ENCODE measurements at places on chromosomes 1 and 21.

GRCh38 chr1:191760016-191760415, 398.2 kb upstream of the RGS18 start:
- DNase-seq: no peak

- no peak for DNase-seq
These were observed 4.4 kb downstream of the DVL1 start for GRCh38 chr1:1344655-1345361.

DNA sequence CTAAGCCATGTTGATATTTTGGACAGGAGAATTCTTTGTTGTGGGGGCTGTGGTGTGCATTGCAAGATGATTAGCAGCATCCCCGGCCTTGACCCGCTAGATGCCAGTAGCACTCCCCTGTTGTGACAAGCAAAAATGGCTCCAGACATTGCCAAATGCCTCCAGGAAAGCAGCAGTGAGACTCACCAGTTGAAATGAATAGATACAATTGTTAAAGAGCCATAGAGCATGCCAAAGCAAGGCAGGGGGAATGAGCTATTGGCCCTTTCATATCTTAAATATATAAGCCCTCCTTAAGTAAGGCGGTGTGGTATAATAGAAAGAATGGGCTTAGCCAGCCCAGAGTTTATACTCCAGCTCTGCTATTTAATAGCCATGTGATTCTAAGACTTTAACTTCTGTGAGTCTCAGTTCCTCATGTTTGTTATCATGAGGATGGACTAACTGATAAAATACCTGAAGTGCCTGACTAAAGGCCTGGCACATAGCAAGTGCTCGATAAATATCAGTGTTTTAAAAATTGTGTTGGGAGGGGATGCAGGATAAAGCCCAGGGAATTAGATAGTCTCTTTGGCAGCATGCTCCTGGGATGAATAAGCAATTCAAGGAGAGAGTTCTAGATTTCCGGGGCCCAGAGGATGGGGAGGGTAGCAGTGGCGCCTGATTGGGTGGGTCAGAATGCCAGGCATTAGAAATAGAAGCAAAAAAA, 21.1 kb upstream of the RGS4 start:
- DNase-seq: no peak

DNA sequence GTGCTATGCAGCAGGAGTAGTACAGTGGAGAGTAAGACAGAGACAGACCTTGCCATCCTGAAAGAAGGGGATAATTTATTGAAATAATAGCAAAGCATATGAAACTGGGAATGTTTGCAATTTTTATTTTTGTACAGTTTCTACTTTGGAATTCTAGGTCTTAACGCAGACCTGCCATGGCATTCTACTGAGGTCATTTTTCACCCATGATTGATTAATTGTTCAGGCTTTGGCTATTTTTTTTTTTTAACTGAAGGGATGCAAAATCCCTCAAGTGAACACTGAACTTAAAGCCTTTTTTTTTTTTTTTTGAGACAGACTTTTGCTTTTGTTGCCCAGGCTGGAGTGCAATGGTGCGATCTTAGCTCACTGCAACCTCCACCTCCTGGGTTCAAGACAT, 27.1 kb downstream of the MTF2 start:
- DNase-seq: no peak

DNA sequence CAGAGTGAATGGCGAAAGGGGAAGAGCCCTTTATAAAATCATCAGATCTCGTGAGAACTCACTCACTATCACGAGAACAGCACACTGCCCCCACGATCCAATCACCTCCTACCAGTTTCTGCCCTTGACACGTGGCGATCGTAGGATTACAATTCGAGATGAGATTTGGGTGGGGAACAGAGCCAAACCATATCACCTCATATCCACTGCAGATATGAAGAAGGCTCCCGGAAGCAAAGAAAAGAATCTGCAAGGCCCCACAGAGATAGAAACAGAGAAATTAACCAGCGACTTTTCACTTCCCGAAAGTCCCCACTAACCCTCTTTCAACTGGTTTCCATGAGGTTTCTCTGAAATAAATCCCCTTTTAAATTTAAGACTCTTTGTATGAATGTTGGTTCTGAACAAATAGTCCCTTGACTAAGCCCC, 86.2 kb upstream of the IRF2BP2 start:
- no peak for DNase-seq

DNA sequence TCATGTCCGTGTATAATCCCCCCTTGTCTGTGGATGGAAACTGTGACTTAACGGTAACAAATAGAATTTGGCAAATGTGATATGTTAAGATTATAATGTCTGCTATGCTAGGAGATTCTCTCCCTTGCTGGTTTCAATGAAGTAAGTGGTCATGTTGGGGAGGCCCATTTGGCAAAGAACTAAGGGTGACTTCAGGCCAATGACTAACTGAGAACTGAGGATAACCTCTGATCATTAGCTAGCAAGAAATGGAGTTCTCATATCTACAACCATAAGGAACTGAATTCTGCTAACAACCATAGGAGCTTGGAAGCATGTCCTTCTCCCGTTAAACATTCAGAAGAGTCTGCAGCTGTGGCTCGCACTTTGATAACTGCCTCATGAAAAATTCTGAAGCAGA, 2.3 kb downstream of the IFI44L start:
- DNase-seq: no peak

DNA sequence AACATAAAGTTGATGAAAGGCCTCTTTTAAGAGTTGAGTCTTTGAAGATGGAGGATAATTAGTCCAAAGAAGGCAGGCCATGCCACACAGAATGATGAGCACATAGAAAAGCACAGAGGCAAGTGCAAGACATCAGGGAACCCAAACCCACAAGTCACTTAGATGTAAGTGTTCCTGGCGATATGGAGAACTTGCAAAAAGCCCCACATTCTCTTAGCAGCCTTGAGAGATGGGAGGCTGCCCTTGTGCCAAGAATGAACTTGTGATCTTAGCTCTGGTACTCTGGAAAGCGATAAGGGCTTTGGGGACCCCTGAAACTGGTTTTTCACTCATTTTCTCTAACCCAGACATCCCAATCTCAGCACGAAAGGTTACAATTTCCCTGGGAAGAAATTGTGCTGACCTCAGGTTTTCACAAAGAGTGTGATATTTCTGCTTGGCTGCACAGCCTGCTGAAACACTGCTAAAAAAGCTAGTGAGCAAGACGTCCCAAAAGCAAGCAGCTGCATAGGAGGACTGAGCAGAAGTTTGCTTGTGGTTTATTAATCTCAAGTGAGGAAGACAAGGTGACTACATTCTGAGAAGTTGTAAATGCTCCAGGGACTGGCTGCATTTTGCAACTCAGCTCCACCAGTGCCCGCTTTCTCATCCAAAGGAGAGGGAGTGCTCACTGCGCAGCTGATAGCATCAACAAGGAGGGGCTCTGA, 496.9 kb upstream of the CAMK1G start:
- no peak for DNase-seq

GRCh38 chr1:116448785-116449385, 75.8 kb downstream of the ATP1A1 start:
- no peak for DNase-seq

- no peak for DNase-seq
These were observed 8.1 kb upstream of the C1QTNF12 start for GRCh38 chr1:1254667-1254998.

GRCh38 chr1:212225871-212226302, 59.3 kb upstream of the PPP2R5A start:
- no peak for DNase-seq

DNA sequence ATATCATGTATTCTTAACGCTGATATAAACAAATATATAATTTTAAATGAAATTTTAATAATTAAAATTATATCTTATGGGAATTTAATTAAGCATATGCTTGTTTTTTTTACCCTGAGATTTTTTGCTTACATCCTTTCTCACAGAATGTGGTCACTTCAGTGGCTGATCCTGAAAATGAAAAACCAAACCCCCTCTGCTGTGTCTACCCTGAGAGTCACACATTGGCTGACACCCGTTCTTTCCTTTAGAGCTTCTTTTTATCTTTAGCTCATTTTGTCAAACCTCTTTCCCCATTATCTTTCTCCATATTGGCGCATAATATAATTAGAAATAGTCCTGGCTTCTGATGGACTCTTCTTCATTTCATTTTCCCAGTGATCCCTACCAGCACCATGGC, 10.8 kb upstream of the CACYBP start:
- DNase-seq: no peak

DNA sequence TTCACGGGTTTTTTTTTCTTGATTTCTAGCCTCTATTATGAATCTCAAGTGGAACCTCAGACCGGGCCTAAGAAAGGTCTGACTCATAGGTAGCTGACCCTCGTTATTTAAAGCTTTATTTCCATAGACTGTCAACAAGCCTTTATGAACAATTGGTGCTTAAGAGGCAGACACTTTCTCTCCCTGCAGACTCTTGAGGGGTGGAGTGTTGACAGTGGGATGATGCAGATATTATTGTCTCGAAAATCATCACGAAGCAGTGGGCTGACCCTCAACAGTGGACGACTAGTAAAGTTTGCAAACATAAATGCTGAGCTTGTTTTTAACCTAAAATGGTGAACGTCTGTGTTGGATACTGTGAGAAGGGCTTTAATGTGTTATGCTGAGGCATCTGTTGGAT, 1.8 kb downstream of the SFT2D2 start:
- DNase-seq: no peak

- no peak for DNase-seq
These were observed 201.8 kb downstream of the DYRK1A start for GRCh38 chr21:37568415-37568814.

DNA sequence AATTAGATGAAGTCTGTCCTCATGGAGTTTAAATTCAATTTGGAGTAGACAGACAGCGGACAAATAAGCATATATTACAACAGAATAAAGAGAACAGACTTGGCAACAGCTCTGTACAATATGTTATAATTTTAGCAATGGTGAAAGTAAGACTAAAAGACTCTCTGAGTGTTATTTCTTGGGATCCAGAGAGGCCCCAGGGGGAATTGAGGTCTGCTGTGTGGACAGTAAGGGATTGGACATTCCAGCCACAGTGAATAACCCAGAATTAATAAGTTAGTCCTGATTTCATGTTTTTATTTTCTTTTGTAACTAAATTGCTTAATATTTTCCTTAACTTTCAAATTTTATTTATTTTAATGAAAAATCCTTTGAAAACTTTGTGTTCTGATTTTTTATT, 101.7 kb downstream of the PATJ start:
- no peak for DNase-seq

DNA sequence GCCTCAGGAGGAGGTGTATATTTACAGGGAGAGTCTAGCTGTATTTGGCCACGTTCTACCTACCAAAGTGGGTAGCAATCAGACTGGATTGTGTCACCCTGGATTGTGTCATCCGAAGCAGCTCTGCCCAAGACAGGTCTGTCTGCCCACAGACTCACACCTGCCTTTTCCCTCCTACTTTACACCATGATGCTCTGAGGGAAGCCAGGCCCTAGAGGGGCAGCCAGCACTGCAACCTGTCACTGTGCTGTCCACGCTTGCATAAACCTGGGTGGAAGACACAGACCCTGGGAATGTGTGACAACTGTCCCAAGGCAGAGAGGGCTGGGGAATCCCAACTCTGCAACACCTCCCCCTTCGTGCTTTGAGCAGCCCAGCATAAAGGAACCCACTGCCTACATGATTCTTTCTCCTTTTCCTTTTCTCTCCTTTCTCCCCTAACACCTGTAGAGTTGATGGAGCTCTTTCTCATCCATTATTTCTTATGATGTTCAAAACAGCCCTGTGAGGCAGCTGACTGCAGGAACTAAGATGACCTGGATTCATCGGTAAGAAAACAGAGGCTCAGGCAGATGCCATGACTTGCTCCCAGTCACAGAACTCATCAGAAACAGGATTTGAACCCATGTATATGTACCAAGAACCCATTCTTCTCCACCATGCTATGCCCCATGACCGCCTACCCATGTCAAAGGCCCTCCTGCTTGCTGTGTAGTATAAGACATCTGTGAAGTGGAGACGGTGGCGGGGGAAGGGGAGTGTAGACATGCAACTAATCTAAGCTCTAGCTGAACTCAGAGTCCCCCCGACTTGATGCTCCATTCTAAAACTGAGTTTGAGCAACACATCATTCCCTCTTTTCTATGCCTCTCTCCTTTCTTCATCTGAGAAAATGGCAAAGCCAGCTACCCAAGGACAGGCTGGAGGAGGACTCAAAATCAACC, 55.9 kb downstream of the ITPKB start:
- DNase-seq: no peak

DNA sequence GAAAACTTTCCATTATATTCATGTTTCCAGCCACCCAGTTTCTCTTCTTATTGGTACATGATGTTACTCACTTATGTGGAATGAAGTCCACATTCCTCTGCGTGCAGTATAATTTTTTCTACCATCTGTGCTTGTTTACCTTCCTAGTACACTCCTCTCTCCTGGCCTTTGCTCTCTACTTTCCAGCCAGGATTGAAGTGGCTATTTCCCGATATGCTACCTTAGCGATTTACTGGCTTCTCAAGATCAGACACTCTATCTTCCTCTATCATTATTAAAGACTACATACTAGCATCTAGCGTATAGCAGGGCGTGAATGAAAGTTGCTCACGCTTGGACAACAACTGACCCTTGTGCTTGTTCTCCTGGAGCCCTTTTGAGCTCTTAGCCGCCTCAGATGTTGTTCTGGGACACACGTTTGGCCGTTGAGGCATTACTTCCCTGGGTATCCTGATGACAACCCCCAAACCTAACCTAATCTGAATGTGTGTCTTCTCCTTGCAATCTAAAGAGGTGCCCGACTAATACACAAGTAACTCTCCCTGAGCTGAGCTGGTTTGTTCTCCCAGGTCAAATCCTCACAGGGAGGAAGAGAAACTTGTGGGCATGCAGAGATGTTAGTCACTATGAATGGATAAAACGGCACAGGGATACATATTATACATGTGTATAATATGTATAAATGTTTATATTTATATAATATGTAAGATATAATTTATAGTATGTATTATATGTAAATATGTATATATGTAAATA, 13.4 kb upstream of the MTARC2 start:
- no peak for DNase-seq

GRCh38 chr1:157399343-157399983, 152.9 kb downstream of the FCRL5 start:
- DNase-seq: no peak

DNA sequence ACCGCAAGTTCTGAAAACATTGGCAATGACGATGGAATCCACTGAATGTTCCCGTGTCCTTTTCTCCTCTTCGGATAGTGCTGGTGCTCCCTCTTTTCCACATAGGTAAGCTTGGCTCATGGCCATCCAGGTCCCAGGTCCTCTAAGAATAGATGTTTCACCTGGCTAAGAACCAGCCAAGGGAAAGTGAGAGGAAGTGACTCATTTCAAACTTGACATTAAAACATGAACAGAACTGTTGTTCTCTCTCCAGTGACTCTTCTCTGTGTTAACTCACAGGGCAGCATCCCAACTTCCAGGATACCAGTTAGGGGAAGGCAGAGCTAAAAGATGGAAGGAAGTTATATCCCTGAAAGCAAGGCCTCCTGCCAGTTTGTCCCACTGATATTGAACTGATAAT, 493.8 kb upstream of the CHRM3 start:
- no peak for DNase-seq

- DNase-seq: no peak
These were observed 10.0 kb upstream of the EPHA8 start for GRCh38 chr1:22553104-22553880.

- DNase-seq: no peak
These were observed 15.2 kb upstream of the CHI3L1 start for GRCh38 chr1:203201516-203202205.

- no peak for DNase-seq
These were observed 716 bp upstream of the MTARC1 start for GRCh38 chr1:220786057-220786336.

- no peak for DNase-seq
These were observed 415.4 kb downstream of the TTLL7 start for GRCh38 chr1:83583351-83584014.

- no peak for DNase-seq
These were observed 18.7 kb upstream of the RAP1A start for GRCh38 chr1:111600886-111601386.

GRCh38 chr21:38129711-38130110, 127.1 kb upstream of the KCNJ15 start:
- no peak for DNase-seq

Measured in DND-41 (cell line).